ENCODE measurements at places on chromosomes 12 and 14.

- no peak for DNase-seq
Observed at GRCh38 chr14:33762161-33762851, 188.6 kb downstream of the EGLN3 start.

- DNase-seq: no peak
Observed at GRCh38 chr12:1882850-1883470, 35.5 kb downstream of the CACNA2D4 start.

DNA sequence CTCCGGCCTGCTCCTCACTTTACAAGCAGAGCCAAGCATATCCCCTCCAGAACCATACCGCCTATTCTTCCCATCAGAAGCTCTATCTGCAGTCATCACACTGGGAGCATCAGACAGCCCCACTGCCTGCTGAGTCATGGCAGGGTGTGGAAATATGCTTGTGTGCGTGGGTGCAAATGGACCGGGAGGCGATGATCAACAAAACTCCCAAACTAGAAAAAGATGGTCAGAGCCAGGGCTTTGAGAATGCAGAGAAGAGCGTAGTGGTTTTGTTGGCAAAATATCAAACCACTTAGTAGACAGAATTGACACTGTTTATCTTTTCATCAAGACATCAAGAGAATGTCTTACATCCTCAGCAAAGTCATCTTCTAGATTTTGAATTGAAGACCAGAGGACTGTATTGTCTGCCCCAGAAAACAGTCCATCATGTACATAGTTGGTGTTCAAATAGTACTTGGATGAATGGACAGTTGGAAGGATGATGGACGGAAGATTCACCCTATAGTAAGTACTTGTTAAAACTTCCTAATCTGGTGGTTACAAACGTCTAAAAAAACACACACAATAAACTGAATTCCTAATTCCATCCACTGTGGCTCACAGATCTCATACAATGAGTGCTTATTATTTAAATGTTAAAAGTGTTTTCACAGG lies 54.9 kb downstream of the VWF start:
- DNase-seq: no peak

DNA sequence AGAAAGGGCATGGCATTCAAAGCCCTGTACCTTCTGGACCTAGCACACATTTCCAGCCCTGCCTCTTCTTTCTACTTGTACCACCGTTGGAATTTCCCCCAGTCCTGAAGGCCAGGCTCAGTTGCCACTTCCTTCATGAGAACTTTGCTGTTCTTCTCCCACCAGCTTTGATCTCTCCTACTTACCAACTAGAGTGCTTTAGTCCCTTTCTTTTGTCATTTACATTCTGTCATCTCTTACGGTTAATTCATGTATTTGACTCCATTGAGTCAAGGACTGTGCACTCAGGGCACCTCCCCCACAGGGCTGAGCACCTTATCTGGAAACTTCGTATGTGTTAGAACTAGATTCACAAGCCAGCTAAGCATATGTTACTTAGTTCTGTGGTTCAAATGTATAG lies 26.3 kb downstream of the BICDL1 start:
- DNase-seq: peak; percentile 35

- no peak for DNase-seq
Observed at GRCh38 chr12:33304176-33304575, 135.4 kb downstream of the SYT10 start.

- DNase-seq: no peak
Observed at GRCh38 chr12:90129366-90130030, 420.9 kb upstream of the ATP2B1 start.

DNA sequence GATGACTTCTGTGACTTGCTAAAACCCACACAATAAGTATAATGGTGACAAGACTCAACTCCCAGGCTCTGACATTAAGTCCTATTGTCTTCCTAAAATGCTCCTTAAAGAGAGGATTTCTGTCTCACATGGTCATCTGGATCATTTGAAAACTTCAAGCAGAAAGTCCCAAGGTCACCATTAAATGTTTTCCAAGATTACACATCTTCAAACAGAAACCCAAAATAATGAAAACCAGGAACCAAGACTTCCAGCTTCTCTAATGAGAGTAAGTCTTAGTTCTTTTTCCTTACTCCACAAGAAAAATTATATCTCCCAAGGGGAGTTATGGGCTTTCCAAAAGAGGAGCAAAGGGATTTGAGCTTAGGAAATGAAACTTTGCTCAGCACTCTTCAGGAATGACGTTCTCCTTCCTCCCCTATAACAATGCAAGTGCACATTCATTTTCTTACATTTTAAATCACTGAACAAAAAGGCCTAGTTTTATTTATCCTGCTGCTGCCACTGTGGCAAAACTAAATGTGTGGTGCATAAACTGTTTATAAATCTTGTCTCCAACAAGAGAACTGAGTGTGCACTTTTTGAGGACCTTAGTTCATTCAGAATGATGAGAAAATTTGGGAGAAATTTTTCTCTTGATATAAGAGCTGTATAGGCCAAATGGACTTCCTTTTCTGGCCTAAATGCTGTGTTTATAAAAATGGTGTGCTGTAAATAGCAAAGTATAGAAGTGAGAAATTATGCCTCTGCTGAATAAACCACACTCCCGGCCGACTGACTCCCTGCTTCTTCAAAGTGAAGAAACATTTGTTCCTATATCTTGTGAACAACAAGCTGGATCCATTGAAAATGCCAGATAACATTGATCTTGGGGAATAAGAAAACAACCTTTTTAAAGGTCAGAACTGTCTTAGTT lies 148.4 kb upstream of the PLEKHG7 start:
- no peak for DNase-seq

GRCh38 chr14:61505815-61506809 lies 184.7 kb downstream of the PRKCH start:
- DNase-seq: no peak

DNA sequence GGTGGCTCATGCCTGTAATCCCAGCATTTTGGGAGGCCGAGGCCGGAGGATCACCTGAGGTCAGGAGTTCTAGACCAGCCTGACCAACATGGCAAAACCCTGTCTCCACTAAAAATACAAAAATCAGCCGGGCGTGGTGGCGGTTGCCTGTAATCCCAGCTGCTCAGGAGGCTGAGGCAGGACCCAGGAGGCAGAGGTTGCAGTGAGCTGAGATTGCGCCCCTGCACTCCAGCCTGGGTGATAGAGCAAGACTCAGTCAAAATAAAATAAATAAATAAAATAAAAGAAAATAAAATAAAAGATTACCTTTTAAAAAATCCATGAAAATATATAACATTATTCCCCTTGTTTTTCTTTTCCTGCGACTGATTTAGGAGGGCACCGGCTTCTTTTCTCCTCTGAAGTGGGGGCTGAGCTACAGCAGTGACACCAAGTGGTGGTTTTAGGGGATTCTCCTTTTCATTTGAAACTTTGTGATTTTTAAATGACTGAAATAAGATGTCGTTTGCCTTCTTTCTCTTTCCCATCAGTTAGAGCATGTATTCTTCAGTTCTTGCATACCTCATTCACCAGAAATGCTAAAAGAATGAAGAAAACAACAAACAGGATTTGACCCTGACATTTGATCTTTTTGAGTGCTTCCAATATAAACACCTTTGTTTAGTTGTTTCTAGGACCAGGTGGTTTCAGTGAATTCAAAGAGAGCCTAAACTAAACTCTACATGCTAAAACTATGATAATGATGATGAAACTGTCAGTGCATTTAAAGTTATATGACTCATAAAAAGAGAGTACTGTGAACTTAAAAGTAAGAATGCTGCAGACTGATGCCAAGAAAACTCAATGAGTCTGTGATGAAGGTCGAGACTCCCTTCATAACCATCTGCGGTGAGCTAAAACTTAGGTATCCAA lies 22.6 kb upstream of the PKP2 start:
- DNase-seq: no peak

- DNase-seq: no peak
Observed at GRCh38 chr12:6752167-6752920, 597 bp downstream of the MLF2 start.

- no peak for DNase-seq
Observed at GRCh38 chr14:50763382-50764007, 67.5 kb downstream of the NIN start.

DNA sequence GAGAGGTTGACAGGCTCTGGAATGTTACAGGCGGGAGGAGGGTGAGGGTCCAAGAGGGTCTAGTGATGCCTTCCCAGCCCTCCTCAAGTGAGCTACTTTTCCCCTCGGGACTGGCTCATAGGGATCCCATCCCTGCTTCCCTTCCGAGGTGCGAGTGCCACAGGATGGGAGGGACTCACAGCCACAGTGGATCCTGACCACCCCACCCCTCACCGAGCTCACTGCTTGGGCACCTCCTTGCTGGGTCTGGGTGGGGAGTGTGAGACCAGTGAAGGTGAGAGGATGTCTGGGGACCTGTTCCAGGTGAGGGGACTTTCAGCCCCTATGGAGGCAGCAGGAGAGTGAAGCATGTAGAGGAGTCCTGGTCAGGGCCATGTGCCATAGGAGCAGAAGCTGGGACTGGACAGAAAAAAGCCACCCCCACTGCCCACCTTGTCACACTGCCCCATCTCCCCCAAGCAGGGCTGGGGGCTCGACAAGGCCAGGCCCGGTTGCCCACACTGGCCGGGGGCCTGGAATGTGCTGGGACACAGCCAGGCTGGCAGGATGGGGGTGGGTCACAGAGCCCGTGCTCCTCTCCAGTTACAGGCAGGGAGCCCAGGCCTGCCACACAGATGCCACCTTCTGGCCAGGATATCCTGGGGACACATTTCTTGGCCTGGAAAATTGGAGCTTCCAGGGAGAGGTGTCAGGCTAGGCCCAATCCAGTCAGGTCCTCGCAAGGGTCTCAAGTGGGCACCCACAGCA lies 1.7 kb upstream of the TNS2 start:
- DNase-seq: no peak

GRCh38 chr14:54207075-54207474 lies 189.7 kb upstream of the CDKN3 start:
- no peak for DNase-seq

- DNase-seq: no peak
Observed at GRCh38 chr12:54563787-54564186, 14.4 kb downstream of the PDE1B start.

- no peak for DNase-seq
Observed at GRCh38 chr14:96938946-96939345, 141.8 kb downstream of the VRK1 start.

DNA sequence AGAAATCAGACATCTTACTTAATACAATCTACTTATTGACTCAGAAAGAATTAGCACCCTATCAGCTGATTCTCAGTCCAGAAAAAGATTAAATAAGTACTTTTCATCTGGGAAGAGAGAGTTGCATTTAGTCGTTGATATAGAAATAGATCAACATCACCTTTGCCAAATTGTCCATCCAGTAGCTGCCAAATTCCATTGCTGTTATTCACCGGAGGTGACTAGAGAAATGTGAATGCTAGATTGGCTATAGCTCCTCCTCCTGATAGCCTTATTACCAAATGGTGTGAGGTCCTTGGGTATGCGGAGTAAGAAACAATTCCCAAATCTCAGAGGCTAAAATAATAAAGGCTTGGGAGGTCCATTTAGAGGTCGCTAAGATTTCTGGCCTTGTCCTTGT lies 723.3 kb upstream of the FLRT2 start:
- DNase-seq: no peak

DNA sequence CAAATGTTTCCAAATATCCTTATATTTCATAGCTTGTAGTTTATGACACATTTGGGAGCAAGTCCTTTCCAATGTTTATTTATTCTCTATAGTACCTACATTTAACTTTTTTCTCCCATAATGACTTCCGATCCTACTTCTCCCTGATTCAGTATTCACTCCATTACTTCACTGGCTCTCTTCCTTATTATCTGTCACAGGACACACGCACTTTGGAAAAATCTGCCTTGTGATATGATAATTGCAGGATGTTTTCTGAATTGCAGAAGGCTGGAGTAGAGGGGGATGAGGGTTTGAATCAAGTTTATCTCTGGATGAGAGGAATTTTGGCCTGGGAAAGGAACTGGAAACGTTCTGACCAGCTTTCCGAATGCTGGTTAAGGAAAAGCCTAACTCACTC lies 75.0 kb downstream of the HMGA2 start:
- no peak for DNase-seq

GRCh38 chr14:24133735-24134134 lies 2.3 kb upstream of the PSME1 start:
- DNase-seq: no peak

GRCh38 chr14:70971560-70971959 lies 64.3 kb downstream of the PCNX1 start:
- no peak for DNase-seq

GRCh38 chr12:107912421-107913004 lies 138.0 kb downstream of the ASCL4 start:
- DNase-seq: peak; percentile 29

DNA sequence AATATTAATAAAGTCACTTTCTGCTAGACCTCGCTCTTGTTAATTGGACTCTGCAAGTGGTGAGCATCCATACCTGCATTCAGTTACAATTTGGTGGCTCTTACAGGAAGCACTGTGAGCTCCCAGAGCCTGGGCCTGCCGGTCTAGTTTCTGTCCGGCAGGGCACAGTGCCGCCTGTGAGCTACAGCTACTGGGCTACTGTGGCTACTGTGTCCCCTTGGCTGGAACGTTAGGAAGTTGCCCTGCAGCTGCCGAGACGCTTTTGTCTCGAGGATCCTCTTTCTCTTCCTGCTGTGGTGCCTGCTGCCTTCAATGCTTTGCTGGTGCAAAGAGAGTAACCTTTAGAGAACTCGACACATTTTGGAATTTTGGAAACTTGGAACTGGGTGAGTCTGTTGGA lies 44.6 kb upstream of the PTGDR start:
- no peak for DNase-seq

DNA sequence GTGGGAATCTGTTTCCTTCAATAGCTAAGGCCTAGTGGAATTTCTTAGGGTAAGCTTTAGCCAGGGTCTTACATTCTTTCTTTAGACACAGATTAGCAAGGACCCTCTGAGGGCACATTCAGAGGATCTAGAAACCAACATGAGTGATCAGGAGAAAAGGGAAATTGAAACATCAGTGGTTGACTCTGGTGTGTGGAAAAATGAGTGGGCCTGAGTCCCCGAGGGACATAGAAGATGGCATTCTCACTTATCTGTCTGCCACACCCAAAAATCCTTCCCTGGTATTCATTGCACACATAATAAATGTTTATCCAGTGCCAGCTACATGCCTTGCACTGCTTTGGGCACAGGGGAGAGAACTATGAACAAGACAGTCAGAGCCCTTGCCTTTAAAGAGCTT lies 82.9 kb downstream of the SSPN start:
- DNase-seq: no peak

- DNase-seq: no peak
Observed at GRCh38 chr14:61225344-61225743, 55.8 kb downstream of the TMEM30B start.

GRCh38 chr12:110012137-110012536 lies 12.9 kb downstream of the ANKRD13A start:
- DNase-seq: no peak

GRCh38 chr12:128771681-128772080 lies 52.1 kb downstream of the SLC15A4 start:
- DNase-seq: no peak

GRCh38 chr14:56005191-56006053 lies 112.8 kb upstream of the PELI2 start:
- DNase-seq: no peak

GRCh38 chr14:23933742-23934128 lies 19.8 kb upstream of the DHRS4 start:
- no peak for DNase-seq

- DNase-seq: no peak
Observed at GRCh38 chr12:86698641-86698980, 442.4 kb upstream of the MGAT4C start.
